Vein endothelial cell (primary cell): ENCODE measurements at places on chromosomes 5 and 9. TPM values are rescaled to one million over a fixed set of nuclear protein-coding genes. Genes with fewer than 3 reads are reported as not detected.

RLN2 gene
- not detected in 2 replicates for total RNA-seq

ADRA1B gene
- total RNA-seq = 0.29 and 0.33 TPM in 2 replicates

PDCD1LG2 gene
- 7.6 and 11.4 TPM in 2 replicates for total RNA-seq

HMCN2 gene
- under 0.01 TPM in 1 of 2 replicates, not detected in the other for total RNA-seq

FAM151B gene
- total RNA-seq = 1.6 and 3.3 TPM in 2 replicates

FGF18 gene
- total RNA-seq = 0.10 and 0.33 TPM in 2 replicates

CCDC171 gene
- total RNA-seq = 0.98 and 1.1 TPM in 2 replicates

PFDN1 gene
- 137 and 155 TPM in 2 replicates for total RNA-seq

WDR38 gene
- total RNA-seq = not detected in 2 replicates

PCA3 gene
- total RNA-seq = 0.29 and 0.33 TPM in 2 replicates

FGFR4 gene
- total RNA-seq = 2.3 and 4.6 TPM in 2 replicates
